ENCODE measurements at places on chromosomes 13 and 19. TPM values are rescaled to one million over a fixed set of nuclear protein-coding genes. Genes with fewer than 3 reads are reported as not detected.

MYO1F gene
- 4.3 TPM for polyA plus RNA-seq

ZNF302 gene
- 0.22 TPM for polyA plus RNA-seq

NLRP7 gene
- polyA plus RNA-seq, result not detected

GADD45GIP1 gene
- 122 TPM for polyA plus RNA-seq

GRCh38 chr19:56309511-56310185 is 5.0 kb downstream of the ZSCAN5A start:
- H3K4me3 ChIP-seq, result no peak overlapping the region
- peaks cover 46% of the 10 kb centered on the region for H3K36me3 ChIP-seq
- H3K27ac ChIP-seq, result no peak overlapping the region

GRCh38 chr19:1854542-1855039 is 6.3 kb upstream of the REXO1 start:
- peak; percentile 72 for DNase-seq
- peak overlapping the region; percentile 82 for H3K27ac ChIP-seq
- H3K36me3 ChIP-seq, result peaks cover 27% of the 10 kb centered on the region
- H3K4me1 ChIP-seq, result peaks cover 97% of the 10 kb centered on the region
- peak overlapping the region; percentile 57 for H3K4me3 ChIP-seq
- no peaks in the 10 kb centered on the region for H3K27me3 ChIP-seq

GRCh38 chr19:313988-314815 is 23.0 kb upstream of the PLPP2 start:
- no peak overlapping the region for H3K4me3 ChIP-seq
- H3K27me3 ChIP-seq, result no peaks in the 10 kb centered on the region
- H3K4me1 ChIP-seq, result peaks cover 14% of the 10 kb centered on the region
- H3K27ac ChIP-seq, result no peak overlapping the region

DNA sequence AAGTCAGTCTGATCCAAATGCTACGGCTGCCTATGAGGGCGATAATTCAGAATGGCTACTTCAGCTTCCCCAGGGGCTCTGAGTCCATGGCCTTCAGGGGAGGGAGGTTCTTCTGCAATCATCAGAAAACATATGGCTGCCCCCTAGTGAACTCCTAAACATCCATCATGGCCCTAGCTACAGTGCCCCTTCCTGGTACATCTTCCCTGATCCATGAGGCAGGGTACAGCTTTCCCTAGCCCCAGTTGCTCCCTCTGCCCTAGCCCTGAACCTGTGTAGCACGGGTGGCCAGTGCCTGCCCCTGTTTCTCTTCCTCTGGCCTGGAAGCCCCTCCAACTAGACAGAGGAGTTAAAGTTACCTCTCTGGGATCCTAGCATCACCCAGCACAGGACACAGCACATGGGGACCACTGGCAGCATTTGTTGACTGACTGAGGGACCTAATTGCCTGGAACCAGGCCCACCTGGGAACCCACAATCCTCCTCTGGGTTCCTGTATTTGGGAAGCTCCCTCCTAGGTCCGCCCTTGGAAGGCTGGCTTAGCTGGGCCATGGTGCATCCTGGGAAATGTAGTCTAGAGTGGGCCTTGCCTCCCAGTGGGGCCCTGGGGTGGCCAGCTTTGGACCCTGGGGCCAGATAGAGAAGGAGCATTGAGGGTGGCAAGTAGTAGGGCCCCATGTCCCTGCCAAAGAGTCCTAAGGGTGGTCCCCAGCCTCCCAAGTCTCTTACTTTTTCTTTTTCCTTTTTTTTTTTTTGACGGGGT is 17.7 kb upstream of the SEMA6B start:
- H3K27ac ChIP-seq, result peak overlapping the region; percentile 54
- no peaks in the 10 kb centered on the region for H3K27me3 ChIP-seq
- no peaks in the 10 kb centered on the region for H3K36me3 ChIP-seq
- H3K4me3 ChIP-seq, result no peak overlapping the region
- peaks cover 28% of the 10 kb centered on the region for H3K4me1 ChIP-seq

GRCh38 chr19:7645656-7646425 is 8.9 kb downstream of the STXBP2 start:
- no peaks in the 10 kb centered on the region for H3K27me3 ChIP-seq
- peaks cover 50% of the 10 kb centered on the region for H3K36me3 ChIP-seq
- H3K4me1 ChIP-seq, result peaks cover 59% of the 10 kb centered on the region
- H3K27ac ChIP-seq, result no peak overlapping the region
